ENCODE measurements at places on chromosomes 7 and 10.

GRCh38 chr10:46234431-46235060 lies 52.3 kb upstream of the ANTXRL start:
- DNase-seq, result no peak

DNA sequence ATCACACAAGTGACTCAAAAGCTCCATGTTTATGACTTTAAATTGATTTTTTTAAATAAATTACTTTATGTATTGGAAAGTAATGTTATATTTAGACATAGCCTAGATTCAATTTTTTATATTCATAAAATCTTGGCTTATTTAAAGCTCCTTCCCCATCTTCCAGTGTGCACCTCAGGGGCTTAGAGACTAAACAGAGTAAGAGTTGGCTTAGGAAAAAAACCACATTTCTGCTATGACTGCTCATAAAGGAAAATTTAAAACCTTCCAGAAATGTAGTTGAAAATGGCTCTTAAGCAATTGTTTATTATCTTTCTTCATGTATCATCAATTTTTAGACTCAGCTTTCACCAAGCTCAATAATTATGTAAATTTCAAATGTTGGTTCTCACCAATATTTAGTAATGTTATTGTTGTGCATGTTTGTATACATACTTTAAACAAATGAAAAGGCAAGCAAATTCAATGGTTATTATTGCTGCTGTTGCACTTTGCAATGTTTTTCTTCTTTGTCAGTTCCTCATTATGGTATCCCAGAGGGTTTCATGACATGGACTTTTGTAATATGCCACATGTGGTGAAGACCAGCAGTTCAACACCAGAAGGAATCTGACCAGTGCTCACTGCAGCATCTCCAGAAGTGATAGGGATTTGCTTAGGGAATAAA lies 700.1 kb upstream of the ANKRD30A start:
- DNase-seq, result no peak

GRCh38 chr10:118595598-118596425 lies at the start of gene PRLHR:
Gene PRLHR, minus strand, starts transcription at chr10:118595648. Its CDS starts 404 bp downstream, at chr10:118595244.
- no peak for DNase-seq

DNA sequence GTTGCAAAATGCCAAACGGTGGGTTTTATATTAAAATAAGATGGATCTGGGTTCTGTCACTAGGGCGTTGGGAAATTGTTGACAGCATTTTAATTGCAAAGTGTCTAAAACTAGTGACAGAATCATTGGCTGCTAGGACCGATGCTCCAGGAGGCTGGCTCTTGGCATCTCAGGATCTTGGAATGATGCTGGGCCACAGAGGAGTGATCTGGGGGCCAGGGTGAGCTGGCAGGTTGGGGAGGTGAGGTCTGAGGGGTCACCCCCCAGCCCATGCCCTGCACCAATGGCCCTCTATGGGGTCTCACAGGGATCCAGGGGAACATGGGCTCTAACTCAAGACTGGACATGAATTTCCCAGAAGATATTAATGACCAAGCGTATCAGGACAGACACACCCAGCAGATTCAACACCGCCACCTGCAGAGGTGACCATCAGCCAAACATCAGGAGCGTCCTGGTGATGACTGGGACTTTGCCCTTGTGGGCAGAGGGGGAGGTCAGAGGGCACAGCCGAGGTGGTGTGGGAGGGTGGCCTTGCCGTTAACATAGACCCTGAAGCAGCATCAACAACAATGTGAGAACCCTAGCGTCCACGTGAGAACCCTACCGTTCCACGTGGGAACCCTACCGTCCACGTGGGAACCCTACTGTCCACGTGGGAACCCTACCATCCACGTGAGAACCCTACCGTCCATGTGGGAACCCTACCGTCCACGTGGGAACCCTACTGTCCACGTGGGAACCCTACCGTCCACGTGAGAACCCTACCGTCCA lies 89.0 kb upstream of the PPP2R2D start:
- DNase-seq, result no peak

DNA sequence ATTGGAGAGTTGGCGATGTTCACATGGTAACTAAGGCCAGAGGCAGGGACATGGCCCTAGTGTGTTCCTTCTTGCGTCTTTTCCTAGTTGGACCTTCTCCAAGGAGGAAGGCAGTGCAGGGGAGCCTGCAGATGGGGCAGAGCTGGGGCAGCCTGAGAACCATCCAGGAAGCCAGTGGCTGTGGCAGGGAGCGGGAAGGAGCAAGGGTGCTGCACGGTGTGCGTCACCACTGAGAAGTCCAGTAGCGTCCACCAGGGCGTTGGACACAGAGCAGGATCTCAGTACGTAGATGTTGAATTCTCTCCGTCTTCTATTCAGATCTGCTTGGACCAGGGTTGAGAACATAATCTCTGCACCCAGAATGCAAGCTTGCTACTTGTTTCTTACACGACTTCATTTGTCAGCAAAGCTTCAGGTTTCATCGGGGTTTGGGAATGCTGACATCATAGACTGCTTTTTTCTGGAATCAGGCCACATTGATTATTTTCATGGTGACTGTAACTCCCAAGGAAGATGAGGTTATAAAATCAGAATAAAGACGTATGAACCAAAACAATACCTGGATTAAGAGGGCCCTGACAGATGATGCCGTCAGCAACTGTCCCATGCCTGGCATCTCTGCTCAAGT lies 130.3 kb downstream of the HECW1 start:
- DNase-seq, result no peak

GRCh38 chr10:16942381-16943078 lies 125.3 kb upstream of the RSU1 start:
- no peak for DNase-seq

DNA sequence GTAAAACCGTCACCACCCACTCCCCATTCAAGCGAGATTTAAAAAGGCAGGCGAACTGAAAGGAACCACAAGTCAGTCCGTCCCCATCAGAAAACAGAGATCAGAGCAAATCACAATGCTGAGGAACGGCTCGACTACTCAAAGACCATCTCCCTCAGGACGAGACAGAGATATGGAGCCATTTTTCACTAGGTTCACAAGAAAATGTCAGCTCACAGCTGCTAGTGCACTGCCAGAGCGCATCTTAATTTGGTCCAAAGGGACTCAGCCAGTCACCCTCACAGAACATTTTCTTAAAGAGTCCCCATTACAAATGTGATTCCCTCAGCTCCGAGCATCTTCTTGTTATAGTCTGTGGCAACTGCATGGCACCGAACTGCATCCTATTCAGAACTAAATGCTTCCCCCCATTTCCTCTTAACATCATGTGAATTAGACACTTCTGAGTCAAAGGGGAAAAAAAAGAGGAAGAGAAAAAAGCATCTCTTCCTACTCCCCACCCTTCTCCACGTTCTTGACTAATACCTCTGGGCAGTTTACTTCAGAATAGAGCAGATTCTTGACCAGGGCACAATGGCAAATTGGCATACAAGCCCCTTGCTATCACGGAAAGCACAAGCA lies 683.9 kb downstream of the MAGI2 start:
- no peak for DNase-seq

DNA sequence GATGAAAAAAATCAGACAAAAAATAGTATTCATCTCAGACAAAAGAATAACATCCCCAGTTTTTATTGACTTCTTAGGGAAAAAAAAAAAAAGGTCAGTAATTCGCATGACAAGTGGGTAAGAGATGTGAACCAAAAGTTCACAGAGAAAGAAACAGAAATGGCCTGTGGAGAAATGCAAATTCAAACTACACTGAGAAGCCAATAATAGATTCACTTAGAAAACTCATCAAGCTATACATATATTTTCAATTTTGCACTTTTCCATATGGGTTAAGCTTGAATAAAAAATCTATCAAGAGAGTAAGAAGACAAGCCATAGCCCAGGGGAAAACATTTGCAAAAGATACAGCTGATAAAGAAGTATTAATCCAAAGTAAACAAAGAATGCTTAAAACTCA lies 28.0 kb downstream of the HERC4 start:
- DNase-seq, result no peak

DNA sequence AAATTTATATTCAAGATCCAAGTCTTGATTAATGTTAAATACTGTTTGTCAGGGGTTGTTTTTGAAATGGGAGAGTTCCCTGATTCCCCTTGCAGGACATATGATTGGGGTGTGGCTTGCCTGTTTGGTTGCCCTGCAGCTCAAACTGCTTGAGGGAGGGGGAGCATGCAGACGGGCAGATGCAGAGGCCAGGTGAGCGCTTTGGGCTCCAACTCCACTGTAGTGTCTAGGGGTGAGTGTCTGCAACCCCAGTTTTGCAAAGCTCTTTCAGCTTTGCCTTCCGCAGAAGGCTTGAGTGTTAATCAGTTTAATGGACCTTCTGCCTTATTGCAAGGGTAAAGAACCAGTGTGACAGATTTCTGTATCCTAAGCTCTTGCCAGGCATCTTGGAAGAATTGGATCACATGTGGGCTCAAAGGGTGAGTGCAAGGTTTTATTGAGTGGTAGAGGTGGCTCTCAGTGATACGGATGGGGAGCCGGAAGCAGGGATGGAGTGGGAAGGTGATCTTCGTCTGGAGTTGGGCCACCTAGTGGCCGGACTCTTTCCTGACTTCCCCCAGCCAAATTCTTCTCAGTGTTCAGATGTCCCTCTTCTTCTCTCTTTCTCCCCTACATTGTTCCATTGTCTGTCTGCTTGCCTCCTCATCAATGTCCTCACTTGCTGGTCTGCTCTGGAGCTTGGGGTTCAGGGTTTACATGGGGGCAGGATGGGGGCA lies 479.7 kb downstream of the ATRNL1 start:
- no peak for DNase-seq

- DNase-seq, result peak; percentile 53
These were observed 460 bp downstream of the ANXA11 start for GRCh38 chr10:80204677-80205476.

GRCh38 chr10:3095373-3096139 lies 28.2 kb downstream of the PFKP start:
- peak; percentile 99 for DNase-seq

GRCh38 chr7:66537876-66538275 lies 90.8 kb upstream of the KCTD7 start:
- DNase-seq, result no peak

- no peak for DNase-seq
These were observed 37.6 kb downstream of the R3HCC1L start for GRCh38 chr10:98172073-98172472.

DNA sequence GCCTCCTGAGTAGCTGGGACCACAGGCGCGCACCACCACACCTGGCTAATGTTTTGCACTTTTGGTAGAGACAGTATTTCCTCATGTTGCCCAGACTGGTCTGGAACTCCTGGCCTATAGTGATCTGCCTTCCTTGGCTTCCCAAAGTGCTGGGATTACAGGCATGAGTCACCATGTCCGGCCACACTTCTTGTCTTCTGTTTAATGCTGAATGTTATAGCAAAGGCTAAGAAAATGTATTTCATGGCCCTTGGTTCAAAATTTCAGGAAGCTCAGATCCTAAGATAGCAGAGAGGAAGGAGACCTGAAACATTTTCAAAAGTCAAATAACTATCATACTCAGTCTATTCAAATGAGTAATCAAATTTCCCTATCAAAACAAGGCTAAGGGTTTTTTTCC lies 229.6 kb downstream of the BAMBI start:
- DNase-seq, result peak; percentile 34

DNA sequence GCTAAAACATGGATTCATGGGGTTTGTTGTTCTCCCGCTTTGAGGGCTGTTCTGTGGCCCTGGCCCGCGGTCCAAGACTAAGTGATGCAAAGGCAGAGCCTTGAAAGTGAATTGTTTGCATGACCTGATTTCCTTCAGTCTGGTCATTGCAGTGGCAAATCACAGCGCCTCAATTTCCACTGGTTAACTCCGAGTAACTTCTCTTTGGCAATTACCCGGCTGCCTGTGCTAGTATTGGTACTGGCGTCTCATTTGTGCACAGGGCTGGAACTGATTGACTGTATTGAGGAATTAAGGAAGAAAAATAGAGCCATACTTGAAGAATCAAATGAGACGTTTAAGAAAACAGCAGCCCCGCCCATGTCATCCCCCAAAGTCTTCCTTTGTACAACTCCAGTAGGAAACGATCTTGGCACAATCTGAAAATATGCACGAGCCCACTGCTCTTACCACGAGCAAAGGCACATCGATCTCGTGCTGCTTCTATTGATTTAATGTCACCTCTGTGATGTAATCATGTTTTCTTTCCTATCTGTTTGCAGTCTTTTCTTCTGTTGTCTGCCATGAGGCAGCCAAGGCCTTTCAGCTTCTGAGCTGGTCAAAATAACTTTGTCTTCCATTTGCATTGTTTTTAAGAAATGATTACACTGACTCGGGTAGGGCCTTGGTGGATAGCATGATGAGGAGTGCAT lies 60.6 kb upstream of the SHH start:
- no peak for DNase-seq
